ENCODE measurements at places on chromosomes 12 and 14. TPM values are rescaled to one million over a fixed set of nuclear protein-coding genes. Genes with fewer than 3 reads are reported as not detected.

GRCh38 chr14:98949051-98949450 is 322.9 kb downstream of the BCL11B start:
- no peaks in the 10 kb centered on the region for H3K36me3 ChIP-seq
- H3K4me3 ChIP-seq: no peak overlapping the region
- no peak overlapping the region for H3K27ac ChIP-seq
- H3K4me1 ChIP-seq: no peaks in the 10 kb centered on the region

- no peak overlapping the region for H3K4me3 ChIP-seq
- no peak for DNase-seq
- no peaks in the 10 kb centered on the region for H3K4me1 ChIP-seq
- no peaks in the 10 kb centered on the region for H3K27me3 ChIP-seq
- H3K36me3 ChIP-seq: no peaks in the 10 kb centered on the region
- H3K27ac ChIP-seq: no peak overlapping the region
Measured at GRCh38 chr14:96626916-96627315, 124.7 kb downstream of the PAPOLA start.

- no peak overlapping the region for H3K27ac ChIP-seq
- no peaks in the 10 kb centered on the region for H3K27me3 ChIP-seq
- no peak for DNase-seq
- H3K36me3 ChIP-seq: no peaks in the 10 kb centered on the region
- H3K4me1 ChIP-seq: no peaks in the 10 kb centered on the region
- H3K4me3 ChIP-seq: no peak overlapping the region
Measured at GRCh38 chr14:92516966-92517506, 3.5 kb downstream of the RIN3 start.

DNA sequence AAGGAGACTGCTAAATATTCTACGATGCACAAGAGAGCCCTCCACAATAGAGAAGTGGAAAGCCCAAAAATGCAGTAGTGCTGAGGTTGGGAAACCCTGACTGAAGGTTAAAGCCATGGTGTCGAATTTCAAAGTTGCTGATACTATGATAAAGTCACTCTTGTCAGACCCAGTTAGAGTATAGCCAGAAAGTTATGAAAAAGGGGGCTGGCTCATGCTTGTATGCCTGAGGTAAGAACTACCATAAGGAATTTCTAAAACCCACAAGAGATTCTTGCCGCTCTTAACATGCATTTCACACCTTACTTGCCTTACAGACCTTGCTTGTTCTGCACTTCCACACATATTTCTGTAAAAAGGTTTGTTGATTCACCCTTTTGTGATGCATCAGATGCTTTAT is 184.6 kb downstream of the SLC6A15 start:
- no peaks in the 10 kb centered on the region for H3K27me3 ChIP-seq
- no peaks in the 10 kb centered on the region for H3K36me3 ChIP-seq
- H3K4me3 ChIP-seq: no peak overlapping the region
- H3K27ac ChIP-seq: no peak overlapping the region

Gene PMCH
- total RNA-seq: not detected

Gene STAC3
- 3.1 TPM for total RNA-seq

GRCh38 chr12:96323906-96324305 is 76.3 kb downstream of the CDK17 start:
- H3K27me3 ChIP-seq: no peaks in the 10 kb centered on the region
- peaks cover 9% of the 10 kb centered on the region for H3K36me3 ChIP-seq
- H3K4me3 ChIP-seq: no peak overlapping the region

GRCh38 chr12:93197067-93197593 is 180.6 kb upstream of the NUDT4 start:
- no peaks in the 10 kb centered on the region for H3K4me1 ChIP-seq
- DNase-seq: no peak
- H3K4me3 ChIP-seq: no peak overlapping the region
- no peaks in the 10 kb centered on the region for H3K27me3 ChIP-seq
- H3K36me3 ChIP-seq: no peaks in the 10 kb centered on the region

Gene RBP5
- 74.6 TPM for total RNA-seq

- no peak overlapping the region for H3K27ac ChIP-seq
- H3K36me3 ChIP-seq: no peaks in the 10 kb centered on the region
- no peaks in the 10 kb centered on the region for H3K4me1 ChIP-seq
- DNase-seq: no peak
Measured at GRCh38 chr12:64569923-64570691, 40.2 kb upstream of the RASSF3 start.

DNA sequence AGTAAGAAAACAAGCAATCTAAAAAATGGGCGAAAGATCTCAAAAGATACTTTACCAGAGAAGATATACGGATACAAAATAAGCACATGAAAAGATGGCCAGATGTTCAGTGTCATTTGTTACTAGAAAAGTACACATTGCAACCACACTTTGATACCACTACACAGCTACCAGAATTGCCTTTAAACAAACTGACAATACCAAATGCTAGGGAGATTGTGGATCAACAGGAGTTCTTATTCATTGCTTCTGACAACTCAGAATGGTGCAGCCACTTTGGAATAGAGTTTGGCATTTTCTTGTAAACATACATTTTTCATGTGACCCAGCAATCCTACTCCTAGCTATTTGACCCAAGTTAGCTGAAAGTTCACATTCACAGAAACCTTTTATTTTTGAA is 136.3 kb downstream of the FUT8 start:
- no peaks in the 10 kb centered on the region for H3K27me3 ChIP-seq
- DNase-seq: no peak
- no peaks in the 10 kb centered on the region for H3K36me3 ChIP-seq
- no peak overlapping the region for H3K27ac ChIP-seq

Gene CELA1
- total RNA-seq: not detected

GRCh38 chr12:52350021-52350620 is 17.2 kb downstream of the KRT85 start:
- H3K27ac ChIP-seq: no peak overlapping the region
- no peak for DNase-seq
- no peaks in the 10 kb centered on the region for H3K27me3 ChIP-seq
- no peaks in the 10 kb centered on the region for H3K36me3 ChIP-seq
- H3K4me3 ChIP-seq: no peak overlapping the region

Gene NTS
- 0.82 TPM for total RNA-seq

DNA sequence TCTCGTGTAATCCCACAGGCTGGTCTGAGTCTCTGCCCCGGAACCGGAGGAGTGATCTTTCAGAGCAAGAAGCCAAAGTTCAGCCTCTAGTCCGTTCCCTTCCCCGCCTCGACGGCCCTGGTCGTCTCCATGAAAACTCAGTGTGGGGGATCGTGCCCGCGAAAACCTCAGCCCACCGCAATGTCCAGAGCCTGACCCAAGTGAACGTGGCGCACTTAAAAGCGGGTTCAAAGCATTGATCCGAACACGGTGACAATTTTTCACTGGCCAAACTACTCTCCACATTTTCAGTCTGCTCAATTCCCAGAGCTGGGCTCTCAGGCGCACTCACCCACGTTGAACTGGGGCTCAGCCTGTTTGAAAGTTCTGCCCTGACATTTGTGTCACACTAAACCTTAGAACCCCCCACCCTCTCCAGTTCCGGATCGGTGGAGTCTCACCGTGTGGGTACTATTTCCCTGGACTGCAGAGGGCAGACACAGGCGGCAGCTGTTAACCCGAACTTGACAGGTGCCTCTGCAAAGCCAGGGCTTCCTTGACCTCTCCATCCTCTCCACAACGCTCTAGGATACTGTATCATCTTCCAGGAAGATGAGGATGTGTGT is 886 bp upstream of the PRICKLE1 start:
- H3K36me3 ChIP-seq: no peaks in the 10 kb centered on the region
- no peak for DNase-seq
- H3K4me3 ChIP-seq: peak overlapping the region; percentile 71
- peaks cover 7% of the 10 kb centered on the region for H3K4me1 ChIP-seq
- H3K27ac ChIP-seq: no peak overlapping the region

DNA sequence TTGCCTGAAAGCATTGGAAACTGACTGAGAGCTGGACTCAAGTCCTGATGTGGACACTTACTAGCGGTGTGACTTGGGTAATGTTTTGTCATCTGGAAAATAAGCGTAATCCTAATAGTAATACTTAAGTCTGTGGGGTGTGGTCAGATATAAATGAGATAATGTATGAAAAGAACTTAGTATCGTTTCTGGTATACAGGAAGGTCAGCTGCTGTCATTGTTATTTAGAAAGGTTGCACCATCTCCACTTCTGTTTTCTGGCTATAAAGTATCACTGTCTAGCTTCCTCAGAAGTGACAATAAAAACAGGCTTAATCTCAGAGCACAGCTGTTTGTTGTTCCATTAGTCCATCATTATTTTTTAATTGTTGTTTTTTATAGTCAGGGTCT is 34.1 kb upstream of the TUBA1C start:
- no peak overlapping the region for H3K27ac ChIP-seq
- H3K27me3 ChIP-seq: no peaks in the 10 kb centered on the region
- DNase-seq: no peak
- H3K4me3 ChIP-seq: no peak overlapping the region

GRCh38 chr12:54773593-54773992 is 80.7 kb upstream of the MUCL1 start:
- H3K27me3 ChIP-seq: no peaks in the 10 kb centered on the region
- no peaks in the 10 kb centered on the region for H3K4me1 ChIP-seq
- DNase-seq: no peak
- H3K27ac ChIP-seq: no peak overlapping the region

- H3K4me1 ChIP-seq: no peaks in the 10 kb centered on the region
- H3K4me3 ChIP-seq: no peak overlapping the region
- no peaks in the 10 kb centered on the region for H3K27me3 ChIP-seq
- no peaks in the 10 kb centered on the region for H3K36me3 ChIP-seq
- H3K27ac ChIP-seq: peak overlapping the region; percentile 8
Measured at GRCh38 chr12:109937371-109937770, 37.3 kb downstream of the TCHP start.

GRCh38 chr14:77180726-77181602 is 634 bp upstream of the TMEM63C start:
- H3K27me3 ChIP-seq: no peaks in the 10 kb centered on the region
- DNase-seq: no peak
- no peaks in the 10 kb centered on the region for H3K36me3 ChIP-seq
- H3K4me1 ChIP-seq: no peaks in the 10 kb centered on the region
- no peak overlapping the region for H3K27ac ChIP-seq
- peak overlapping the region; percentile 18 for H3K4me3 ChIP-seq

DNA sequence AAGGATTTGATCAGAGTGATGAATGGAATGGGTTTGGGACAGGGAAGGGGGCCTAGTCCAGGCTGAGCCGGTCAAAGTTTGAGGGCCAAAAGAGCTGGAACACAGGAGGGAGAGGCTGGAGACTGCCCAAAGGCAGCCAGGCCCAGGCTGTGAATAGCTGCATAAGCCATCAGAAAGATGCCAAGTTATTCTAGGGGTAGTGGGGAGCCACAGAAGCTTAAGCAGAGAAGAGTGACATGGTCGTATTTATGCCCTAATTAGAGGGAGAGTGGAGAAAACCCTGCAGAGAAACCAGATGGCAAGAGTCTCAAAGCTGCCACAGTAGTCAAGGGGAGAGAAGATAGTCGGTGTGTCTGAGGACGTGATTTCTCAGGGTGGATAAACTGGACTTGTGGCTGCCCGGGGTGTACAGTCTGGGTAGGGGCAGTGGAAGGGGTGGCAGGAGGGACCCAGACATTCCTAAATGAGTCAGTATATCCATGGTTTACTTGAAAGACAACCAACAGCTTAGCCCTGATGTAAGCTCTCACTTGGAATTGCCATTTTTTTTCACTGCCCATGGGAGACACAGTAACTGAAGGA is 99.2 kb downstream of the PRICKLE1 start:
- H3K36me3 ChIP-seq: no peaks in the 10 kb centered on the region
- H3K4me3 ChIP-seq: no peak overlapping the region
- no peak overlapping the region for H3K27ac ChIP-seq
- H3K27me3 ChIP-seq: no peaks in the 10 kb centered on the region

- no peak overlapping the region for H3K27ac ChIP-seq
- H3K4me3 ChIP-seq: no peak overlapping the region
- no peaks in the 10 kb centered on the region for H3K4me1 ChIP-seq
- no peak for DNase-seq
Measured at GRCh38 chr14:34007902-34008301, 57.0 kb upstream of the EGLN3 start.

Gene ANKRD33
- total RNA-seq: not detected

DNA sequence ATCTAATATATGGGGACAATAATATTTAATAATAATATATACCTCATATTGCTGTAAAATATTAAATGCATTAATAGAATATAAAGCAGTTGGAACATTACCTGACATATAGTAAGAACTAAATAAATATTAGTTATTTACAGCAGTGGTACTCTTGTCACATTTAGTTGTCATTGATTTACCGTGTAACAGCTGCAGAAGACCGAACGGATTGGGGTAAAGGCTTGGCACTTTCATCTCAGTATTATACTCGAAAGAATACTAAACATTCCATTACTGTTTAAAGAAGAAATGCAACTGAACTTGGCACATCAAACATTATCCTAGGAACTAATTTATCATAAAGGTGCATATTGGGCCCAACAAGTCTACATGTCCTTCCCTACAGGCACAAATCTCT is 61.1 kb downstream of the ITPR2 start:
- H3K27me3 ChIP-seq: no peaks in the 10 kb centered on the region
- no peak overlapping the region for H3K4me3 ChIP-seq
- H3K4me1 ChIP-seq: peaks cover 14% of the 10 kb centered on the region
- no peaks in the 10 kb centered on the region for H3K36me3 ChIP-seq

DNA sequence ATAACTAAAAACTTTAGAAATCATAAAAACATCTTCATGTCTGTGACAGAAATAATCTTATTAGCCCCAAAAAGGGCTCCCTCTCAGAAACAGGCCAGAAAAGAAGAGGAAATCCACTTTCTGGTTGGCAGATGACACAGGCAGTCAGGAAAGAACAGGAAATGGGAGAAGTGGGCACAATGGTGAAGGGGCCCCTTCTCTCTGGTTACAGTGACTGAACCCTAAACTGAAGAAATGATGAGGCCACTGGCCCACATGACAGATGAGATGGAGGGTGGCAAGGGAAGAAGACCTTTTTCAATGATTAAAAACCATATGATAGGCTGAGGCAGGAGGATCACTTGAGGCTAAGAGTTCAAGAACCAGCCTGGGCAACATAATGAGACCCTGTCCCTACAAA is 21.1 kb downstream of the TCTN1 start:
- no peak for DNase-seq
- H3K4me3 ChIP-seq: no peak overlapping the region
- H3K27ac ChIP-seq: no peak overlapping the region
- H3K36me3 ChIP-seq: peaks cover 10% of the 10 kb centered on the region

DNA sequence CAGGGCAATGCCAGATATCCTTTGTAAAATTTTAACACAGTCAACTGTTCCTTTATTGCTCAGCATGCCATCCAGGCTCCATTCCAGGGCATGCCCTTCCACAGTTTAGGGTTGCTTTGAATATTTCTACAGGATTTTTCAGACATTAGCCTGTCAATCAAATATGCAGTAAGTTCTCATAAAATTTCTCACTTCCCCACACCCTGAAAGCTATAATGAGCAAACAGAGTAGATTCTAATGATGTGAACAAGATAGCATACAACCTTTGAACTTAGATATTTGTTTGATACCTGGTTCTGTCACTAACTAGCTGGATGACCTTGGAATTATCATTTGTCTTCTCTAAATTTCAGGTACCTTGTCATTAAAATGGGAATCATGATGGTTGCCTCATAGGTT is 251.2 kb downstream of the SYT1 start:
- H3K36me3 ChIP-seq: no peaks in the 10 kb centered on the region
- no peaks in the 10 kb centered on the region for H3K27me3 ChIP-seq
- no peaks in the 10 kb centered on the region for H3K4me1 ChIP-seq
- no peak overlapping the region for H3K4me3 ChIP-seq

Gene CNTN1
- total RNA-seq: 9.9 TPM

GRCh38 chr12:26271889-26272492 is 76.6 kb downstream of the SSPN start:
- H3K27me3 ChIP-seq: no peaks in the 10 kb centered on the region
- peaks cover 13% of the 10 kb centered on the region for H3K4me1 ChIP-seq
- H3K27ac ChIP-seq: no peak overlapping the region
- H3K4me3 ChIP-seq: no peak overlapping the region

GRCh38 chr12:52976574-52977071 is 27.7 kb downstream of the KRT18 start:
- no peaks in the 10 kb centered on the region for H3K36me3 ChIP-seq
- H3K4me3 ChIP-seq: no peak overlapping the region
- H3K27ac ChIP-seq: no peak overlapping the region
- peak; percentile 63 for DNase-seq
- H3K27me3 ChIP-seq: no peaks in the 10 kb centered on the region
- no peaks in the 10 kb centered on the region for H3K4me1 ChIP-seq
